ENCODE measurements at places on chromosomes 12 and 14. TPM values are rescaled to one million over a fixed set of nuclear protein-coding genes. Genes with fewer than 3 reads are reported as not detected.

The IL26 gene
- polyA plus RNA-seq = not detected

The MAX gene
- polyA plus RNA-seq = 173 TPM

The DPY19L2 gene
- polyA plus RNA-seq = 2.3 TPM

The ITGA7 gene
- polyA plus RNA-seq = 0.29 TPM

The PRIMA1 gene
- not detected for polyA plus RNA-seq

The KRT71 gene
- not detected for polyA plus RNA-seq

The DIO2 gene
- polyA plus RNA-seq = not detected

The CCDC177 gene
- not detected for polyA plus RNA-seq

The NGB gene
- polyA plus RNA-seq = not detected

The TAS2R13 gene
- polyA plus RNA-seq = not detected

The TRHDE gene
- not detected for polyA plus RNA-seq

The ARHGAP9 gene
- polyA plus RNA-seq = 192 TPM

The MANSC4 gene
- not detected for polyA plus RNA-seq

The CLEC2B gene
- 32.8 TPM for polyA plus RNA-seq

The CMA1 gene
- not detected for polyA plus RNA-seq

The LRP10 gene
- polyA plus RNA-seq = 83.6 TPM

The CPM gene
- polyA plus RNA-seq = 2.5 TPM

The C14orf132 gene
- polyA plus RNA-seq = 0.20 TPM

The BTG1 gene
- polyA plus RNA-seq = 885 TPM

The CLEC4A gene
- polyA plus RNA-seq = 0.53 TPM

The SERPINA3 gene
- polyA plus RNA-seq = not detected

The TPH2 gene
- not detected for polyA plus RNA-seq

The ZNF84 gene
- 14.9 TPM for polyA plus RNA-seq

The UNC119B gene
- 9.4 TPM for polyA plus RNA-seq

The KLRK1 gene
- polyA plus RNA-seq = 1.8 TPM

The TAMALIN gene
- polyA plus RNA-seq = 0.37 TPM

The RFX4 gene
- not detected for polyA plus RNA-seq

The FAIM2 gene
- 3.0 TPM for polyA plus RNA-seq

All from CD4-positive, CD25-positive, alpha-beta regulatory T cell (primary cell).